ENCODE measurements at places on chromosomes 2 and 18.

DNA sequence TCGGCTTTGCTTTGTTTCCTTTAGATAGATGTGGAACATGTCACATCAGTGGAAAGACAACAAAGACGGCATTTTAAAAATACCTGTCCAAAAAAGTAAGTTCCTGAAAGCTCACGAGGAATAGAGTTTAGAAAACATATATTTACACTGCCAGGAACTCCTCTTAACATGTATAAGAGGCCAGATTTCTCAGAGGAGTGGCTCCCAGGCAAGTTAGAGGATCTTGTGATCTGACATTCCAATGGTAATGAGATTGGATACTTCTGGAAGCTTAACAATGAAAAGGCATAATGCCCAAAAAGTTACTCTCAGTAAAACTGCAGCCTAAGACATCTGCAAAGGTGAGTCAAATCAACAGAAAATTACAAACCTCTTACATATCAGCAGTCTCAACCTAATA is 77.1 kb downstream of the CYRIA start:
- DNase-seq: no peak

- no peak for DNase-seq
Observed at GRCh38 chr18:47716632-47717185, 213.8 kb downstream of the SMAD2 start.

DNA sequence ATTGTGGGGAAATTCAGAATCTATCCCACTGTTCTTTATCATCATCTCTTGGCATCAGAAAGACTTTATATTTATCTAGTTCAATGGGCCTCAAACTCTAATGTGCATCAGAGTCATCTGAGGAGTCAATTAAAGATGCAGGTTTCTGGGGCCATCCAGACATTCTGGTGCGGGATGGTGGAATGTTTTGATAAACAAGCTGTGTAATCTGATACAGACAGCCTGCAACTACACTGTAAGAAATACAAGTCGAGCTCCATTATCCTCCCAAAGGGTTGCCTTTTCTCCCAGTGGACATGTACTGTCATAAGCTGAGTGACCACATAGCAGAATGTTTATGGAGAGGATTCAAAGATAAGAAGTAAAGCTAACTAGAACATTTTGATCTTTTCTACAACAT is 515.3 kb upstream of the DCC start:
- DNase-seq: no peak

GRCh38 chr2:43226955-43227829 is 786 bp upstream of the ZFP36L2 start:
- peak; percentile 79 for DNase-seq

GRCh38 chr18:22074282-22075070 is 94.9 kb upstream of the GATA6 start:
- DNase-seq: no peak

DNA sequence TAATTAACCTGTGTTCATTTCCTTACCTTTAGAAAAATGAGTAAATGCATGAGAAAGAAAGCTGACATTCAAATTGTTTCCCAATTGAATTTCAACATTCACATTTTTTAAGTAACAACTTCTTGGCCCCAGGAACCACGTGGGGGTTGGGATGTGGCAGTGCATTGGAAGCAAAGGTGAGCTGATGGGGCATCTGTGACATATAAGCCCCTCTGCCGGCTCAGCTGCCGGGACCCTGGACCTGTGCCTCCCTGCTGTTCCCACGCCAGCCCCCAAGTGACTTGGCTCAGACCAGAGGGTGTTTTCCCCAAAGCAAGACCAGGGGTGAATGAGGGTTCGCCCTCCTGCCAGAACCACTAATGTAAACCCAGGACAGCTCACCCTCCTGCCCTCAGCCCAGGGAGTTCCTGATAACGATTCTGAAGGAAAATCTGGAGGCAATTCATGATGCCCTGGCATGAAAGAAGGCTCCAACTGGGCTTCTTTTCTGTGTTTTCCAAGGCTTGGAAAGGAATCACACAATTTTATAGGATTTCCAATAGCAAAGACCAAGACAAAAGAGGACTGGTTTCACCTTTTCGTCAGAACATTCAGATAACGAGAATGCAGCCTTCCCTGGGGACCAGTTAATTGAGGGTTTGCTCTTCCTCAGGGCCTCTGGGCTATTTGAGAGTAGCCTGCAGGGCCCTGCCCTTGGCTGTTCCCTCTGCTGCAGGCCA is 193.2 kb upstream of the TWIST2 start:
- no peak for DNase-seq

GRCh38 chr18:44437603-44438002 is 243.1 kb upstream of the SETBP1 start:
- no peak for DNase-seq

All from activated CD8-positive, alpha-beta memory T cell treated with anti-CD3 and anti-CD28 coated beads, Interleukin-2, amount 10 ng/mL, durations not matched to agents 7 days and 5 days (primary cell).